ENCODE measurements at places on chromosomes 5 and 9.

GRCh38 chr5:54756796-54757402 lies 228.5 kb downstream of the ESM1 start:
- DNase-seq = no peak

DNA sequence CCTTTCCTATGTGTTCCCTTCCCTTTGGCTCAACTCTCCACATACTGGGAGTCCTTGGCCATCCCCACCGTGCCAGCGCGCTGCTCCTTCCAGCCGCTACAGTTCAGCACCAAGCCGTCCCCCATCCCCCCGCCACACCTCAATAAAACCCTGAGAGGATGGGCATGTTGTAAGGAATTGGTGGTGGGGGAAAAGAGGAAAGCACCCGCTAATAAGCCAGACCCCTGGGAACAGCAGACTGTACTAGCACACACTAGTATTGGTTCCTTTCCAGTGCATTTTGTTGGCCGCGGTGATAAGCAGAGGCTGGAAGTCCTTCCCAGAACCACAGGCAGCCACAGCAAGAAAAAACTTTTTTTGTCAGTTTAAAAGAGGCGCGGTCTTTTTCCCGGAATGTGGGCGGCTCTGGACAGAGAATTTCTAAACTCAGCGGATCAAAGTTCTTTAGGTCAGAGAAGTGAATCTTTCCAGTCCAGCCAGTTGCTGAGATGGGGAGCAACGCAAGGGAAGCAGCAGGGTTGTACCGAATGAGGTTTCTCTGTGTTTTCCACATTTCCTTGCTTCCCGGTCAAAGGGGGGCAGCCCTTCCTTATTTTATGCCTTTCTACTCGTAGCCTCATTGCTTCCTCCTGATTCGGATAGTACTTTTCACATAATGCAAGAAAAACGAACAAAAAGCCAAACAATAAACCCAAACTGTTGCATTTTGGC lies 2.1 kb downstream of the CHSY3 start:
- DNase-seq = no peak

DNA sequence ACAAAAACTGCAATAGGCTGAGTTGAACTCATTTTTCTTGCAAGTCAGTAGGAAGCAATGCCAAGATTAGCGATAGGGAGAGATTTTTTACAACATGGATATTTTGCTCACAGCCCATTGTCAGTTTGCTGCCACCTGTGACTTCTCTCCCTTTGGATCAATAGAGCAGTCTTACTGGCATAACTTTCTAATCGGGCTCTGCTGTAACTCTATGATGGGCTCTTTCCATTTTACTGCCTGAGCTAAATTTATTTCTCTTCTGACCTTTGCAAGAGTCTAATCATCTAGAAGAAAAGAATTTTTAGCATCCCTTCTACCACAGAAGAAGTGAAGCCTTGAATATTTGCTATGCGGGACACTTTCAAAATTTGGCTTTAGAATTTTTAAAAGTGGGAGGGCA lies 53.6 kb upstream of the SGCD start:
- DNase-seq = no peak

DNA sequence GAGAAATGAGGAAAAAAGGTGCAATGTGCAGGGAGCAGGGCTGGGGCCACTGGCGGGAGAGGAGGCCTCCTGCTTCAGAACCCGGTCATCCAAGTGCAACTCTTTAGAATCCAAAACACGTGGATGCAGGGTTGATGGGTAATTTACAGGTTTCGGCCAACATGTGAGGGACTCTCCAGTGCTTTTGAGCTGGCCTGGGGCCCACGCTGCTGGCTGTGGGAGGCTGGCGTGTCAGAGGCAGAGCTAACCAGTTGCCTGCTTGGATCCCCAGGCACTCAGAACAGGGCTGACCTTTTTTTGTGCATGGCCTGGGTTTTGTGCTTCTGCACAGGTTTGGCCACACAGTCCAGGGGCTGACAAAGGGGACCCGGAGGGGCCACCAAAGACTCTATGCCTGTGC lies 61.6 kb downstream of the GADD45G start:
- DNase-seq = no peak

- no peak for DNase-seq
These were observed 131.9 kb downstream of the KCNIP1 start for GRCh38 chr5:170635706-170636105.

GRCh38 chr5:151733358-151734063 lies 24.9 kb downstream of the ATOX1 start:
- no peak for DNase-seq

- DNase-seq = no peak
These were observed 321.4 kb upstream of the WWC1 start for GRCh38 chr5:167969998-167970397.

GRCh38 chr5:22710660-22711059 lies 142.5 kb downstream of the CDH12 start:
- DNase-seq = no peak

- DNase-seq = no peak
These were observed 213.3 kb upstream of the FBXL7 start for GRCh38 chr5:15286650-15287049.

DNA sequence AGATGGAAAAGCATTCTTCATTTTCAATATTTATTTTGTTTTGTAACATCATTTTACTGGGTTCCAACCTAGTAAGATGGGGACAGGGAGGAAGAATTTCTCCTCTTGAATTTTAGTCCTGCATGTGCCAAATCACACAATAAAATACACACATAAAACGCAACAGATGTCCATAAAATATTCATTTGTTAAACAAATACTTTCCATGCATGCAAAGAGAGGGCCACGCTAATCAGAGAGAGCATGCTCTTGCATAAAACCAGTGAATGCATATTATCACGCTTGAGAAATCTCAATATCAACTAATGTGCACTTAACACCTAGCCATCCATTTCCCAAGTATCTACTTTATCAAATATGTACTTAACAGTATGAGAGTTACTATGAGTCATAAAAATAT lies 212.6 kb upstream of the TARS1 start:
- no peak for DNase-seq

DNA sequence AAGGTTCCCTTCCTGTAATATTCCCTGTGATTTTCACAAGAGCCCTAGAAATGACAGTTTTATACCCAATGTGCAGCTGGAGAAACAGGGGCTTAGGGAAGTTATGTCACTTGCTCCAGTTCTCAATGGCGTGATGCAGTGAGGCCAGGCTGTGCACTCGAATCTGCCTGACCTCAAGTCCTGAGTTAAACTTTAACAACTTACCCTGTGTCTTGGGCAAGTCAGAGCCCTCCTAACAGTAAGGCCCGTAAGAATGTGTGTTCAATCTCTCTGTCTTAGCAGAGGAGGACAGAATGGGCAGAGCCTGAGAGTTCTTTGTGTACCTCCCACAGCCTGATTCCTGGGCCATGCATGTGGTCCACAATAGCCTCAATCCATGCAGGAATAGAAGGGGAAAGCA lies 181.1 kb downstream of the TRIM32 start:
- DNase-seq = no peak

DNA sequence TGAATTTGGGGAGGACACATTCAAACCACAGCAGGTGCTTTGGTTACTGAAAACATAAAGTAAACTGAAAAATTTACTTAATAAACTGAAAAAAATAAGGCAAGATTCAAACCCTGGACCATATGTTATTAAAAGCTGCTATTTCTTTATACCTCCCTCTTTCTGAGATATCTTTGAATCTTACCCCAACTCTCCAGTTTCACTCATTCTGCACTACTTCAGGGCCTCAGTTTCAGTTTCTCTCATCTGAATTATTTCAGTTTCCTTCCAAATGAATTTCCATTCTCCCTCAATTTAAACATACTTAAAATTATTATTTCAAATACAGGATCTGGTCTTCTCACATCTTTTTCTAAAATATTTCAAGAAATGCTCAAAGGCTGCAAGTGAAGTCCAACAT lies 4.9 kb upstream of the OXCT1 start:
- DNase-seq = no peak

DNA sequence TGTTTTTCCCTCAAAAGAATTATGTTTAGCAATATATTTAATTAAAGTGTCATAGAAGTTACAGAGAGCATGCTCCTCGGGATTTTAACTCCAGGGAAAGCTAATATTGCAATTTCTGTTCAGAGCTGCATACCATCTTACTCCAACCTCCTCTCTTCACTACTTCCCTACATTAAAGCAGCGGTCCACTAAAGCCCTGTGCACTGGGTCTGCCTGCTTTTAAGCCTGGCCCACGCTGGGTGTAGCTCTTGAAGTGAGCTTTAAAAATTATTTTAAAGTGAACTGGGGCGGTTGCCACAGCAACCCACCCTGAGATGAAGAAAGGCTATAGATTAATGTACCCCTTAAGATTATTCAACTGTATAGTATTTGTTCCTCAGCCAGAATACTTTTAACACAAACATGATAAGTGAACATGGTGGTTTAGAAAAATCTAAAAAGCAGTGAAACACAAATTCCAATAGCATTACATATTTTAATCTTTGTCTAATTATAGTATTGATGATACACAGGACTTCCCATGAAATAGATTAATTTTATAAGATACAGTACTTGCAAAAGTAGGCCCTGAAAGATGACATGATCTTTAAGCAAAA lies 3.9 kb upstream of the MEF2C start:
- DNase-seq = no peak

DNA sequence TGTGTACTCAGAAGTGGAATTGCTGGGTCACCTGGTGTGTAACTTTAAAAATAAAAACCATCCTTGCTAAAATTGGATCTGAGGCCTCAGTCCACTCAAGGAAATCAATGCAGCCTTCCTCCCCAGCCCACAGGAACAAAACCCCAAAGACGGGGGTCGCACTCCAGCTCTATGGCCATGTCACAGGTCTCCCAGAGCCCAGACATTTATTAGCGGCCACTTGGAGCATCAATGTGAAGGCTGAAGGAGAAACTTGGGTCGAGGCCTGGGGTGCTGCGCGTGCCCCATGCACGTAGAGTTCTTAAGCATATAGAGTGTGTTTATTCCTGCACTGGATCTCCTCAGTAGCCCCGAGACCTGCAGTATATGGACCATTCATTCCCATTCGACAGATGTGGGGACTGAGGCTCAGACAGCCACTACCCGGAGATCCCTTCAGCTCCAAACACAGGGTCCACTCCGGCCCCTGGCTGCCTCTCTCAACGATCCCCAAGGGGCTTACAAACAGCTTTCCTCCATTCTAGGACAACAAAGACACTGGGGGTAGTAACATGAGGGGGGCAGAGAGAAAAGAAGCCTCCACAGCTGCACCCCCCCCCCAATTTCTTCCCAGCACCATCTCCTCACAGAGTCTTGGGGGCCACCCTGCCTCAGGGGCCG lies 14.3 kb upstream of the OLFM1 start:
- DNase-seq = no peak

GRCh38 chr5:159864885-159865691 lies 51.2 kb upstream of the ADRA1B start:
- no peak for DNase-seq

GRCh38 chr9:33011831-33012230 lies 10.4 kb upstream of the APTX start:
- no peak for DNase-seq
